Activated gamma-delta T cell treated with Interleukin-2 at 50 U/mL for 16 hours (primary cell): ENCODE measurements at places on chromosomes 1 and 21.

DNA sequence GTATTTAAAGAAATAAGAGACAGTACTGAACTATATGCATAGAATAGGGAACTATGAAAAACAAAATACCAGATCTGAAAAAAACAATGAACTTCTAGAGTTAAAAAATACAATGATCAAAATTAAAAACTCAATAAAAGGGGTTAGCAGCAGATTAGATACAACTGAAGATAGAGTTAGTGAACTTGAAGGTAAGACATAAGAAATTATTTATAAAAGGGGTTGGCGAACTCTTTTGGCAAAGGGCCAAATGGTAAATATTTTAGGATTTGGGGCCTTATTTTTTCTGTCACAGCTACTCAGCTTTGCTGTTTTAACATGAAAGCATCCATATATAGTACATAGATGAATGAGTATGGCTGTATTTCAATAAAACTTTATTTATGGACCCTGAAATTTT, 111.4 kb downstream of the ST3GAL3 start:
- no peak for DNase-seq

- no peak for DNase-seq
Measured at GRCh38 chr1:114892194-114892918, 37.7 kb downstream of the SYCP1 start.

GRCh38 chr1:247274605-247275256, 18.9 kb downstream of the VN1R5 start:
- no peak for DNase-seq

DNA sequence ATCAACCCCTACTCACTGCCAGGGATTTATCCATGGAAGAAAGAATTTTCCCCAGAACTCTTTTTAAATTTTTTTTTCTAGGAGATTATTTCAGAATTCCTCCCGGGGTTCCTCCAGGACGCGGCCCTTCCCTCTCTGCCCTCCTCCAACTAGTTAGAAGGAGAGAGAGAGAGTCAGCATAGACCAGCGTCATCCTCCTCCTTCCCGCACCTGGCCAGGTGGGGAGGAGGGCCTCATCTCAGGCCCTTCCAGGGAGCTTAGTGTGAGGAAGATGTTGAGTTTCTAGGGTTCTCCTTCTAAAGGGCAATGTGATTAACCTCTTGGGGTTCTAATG, 63.6 kb downstream of the CDK18 start:
- no peak for DNase-seq

- no peak for DNase-seq
Measured at GRCh38 chr1:191876631-191877030, 281.6 kb upstream of the RGS18 start.

GRCh38 chr1:248872752-248873408, 14.0 kb upstream of the ZNF692 start:
- no peak for DNase-seq

DNA sequence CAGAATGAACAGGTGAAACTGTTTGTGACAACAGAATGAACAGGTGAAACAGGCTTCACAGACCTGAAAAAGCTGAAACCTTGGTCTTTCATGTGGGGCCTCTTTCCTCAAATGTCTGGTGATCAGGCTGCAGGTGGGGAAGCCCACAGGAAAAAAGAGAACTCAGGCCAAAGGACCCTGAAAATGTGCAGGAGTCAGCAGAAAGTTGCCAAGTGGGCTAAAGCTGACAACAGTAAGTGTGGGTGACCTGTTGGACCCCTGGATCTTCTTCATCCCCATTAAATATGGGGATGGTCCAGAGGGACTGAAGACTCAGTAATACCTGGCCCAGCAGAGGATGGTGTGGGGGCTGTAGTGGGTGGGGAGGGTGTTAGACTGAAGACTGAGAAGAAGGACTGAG, 9.1 kb upstream of the CHIT1 start:
- DNase-seq: no peak

GRCh38 chr1:112256411-112256810, 139.6 kb upstream of the CTTNBP2NL start:
- DNase-seq: no peak

GRCh38 chr1:185208626-185209180, 51.7 kb downstream of the SWT1 start:
- DNase-seq: no peak

DNA sequence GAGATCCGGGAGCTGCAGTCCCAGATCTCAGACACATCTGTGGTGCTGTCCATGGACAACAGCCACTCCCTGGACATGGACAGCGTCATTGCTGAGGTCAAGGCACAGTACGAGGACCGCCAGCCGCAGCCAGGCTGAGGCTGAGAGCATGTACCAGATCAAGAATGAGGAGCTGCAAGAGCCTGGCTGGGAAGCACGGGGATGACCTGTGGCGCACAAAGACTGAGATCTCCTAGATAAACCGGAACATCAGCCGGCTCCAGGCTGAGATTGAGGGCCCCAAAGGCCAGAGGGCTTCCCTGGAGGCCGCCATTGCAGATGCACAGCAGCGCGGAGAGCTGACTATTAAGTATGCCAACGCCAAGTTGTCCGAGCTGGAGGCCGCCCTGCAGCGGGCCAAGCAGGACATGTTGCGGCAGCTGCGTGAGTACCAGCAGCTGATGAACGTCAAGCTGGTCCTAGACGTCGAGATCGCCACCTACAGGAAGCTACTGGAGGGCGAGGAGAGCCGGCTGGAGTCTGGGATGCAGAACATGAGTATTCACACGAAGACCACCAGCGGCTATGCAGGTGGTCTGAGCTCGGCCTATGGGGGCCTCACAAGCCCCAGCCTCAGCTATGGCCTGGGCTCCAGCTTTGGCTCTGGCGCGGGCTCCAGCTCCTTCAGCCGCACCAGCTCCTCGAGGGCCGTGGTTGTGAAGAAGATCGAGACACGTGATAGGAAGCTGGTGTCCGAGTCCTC, 25.5 kb downstream of the ETV3L start:
- no peak for DNase-seq

GRCh38 chr1:151165281-151165737, 393 bp downstream of the LYSMD1 start:
- no peak for DNase-seq

DNA sequence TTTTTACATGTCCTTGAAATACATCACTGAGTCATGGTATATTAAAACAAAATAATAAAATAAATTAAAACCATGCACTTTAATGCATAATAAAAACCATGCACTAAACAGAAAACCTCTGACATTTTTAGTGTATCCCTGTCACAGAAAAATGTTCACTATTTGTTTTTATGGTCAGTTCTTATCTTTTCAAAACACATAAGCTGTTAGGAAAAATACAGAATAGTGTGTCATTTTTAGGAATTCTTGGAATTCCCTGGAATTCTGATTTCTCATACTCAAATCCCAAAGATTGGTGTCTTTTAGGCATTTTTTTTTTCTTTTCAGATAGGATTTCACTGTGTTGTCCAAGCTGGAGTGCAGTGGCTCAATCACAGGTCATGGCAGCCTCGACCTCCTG, 25.1 kb upstream of the TINAGL1 start:
- DNase-seq: no peak

DNA sequence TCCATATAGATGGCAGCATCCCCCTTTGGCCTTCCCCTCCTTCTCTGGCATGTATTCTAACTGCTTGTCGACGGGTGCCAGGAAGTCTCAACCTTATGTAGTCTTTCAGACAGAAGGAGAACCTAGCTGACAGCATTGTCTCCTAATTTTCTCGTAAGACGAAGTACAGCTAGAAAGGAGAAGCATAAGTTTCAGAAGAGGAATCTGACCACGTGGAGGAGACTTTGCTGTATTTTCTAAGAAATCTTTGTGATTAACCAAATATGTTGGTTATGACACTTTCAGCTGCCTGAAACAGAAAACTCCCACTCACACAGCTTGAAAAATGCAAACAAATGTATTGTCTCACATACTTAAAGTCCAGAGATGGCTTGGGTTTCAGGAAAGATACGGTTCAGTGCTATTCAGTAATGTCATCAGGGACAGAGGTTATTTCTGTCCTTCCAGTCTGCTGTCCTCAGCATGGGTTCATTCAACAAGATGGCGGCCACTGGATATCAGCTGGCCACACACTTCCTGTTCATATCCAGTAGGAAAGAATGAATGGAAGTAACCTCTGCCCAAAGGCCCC, 109.5 kb upstream of the ZNF648 start:
- DNase-seq: no peak

GRCh38 chr1:58432851-58433668, 113.5 kb downstream of the OMA1 start:
- DNase-seq: no peak

DNA sequence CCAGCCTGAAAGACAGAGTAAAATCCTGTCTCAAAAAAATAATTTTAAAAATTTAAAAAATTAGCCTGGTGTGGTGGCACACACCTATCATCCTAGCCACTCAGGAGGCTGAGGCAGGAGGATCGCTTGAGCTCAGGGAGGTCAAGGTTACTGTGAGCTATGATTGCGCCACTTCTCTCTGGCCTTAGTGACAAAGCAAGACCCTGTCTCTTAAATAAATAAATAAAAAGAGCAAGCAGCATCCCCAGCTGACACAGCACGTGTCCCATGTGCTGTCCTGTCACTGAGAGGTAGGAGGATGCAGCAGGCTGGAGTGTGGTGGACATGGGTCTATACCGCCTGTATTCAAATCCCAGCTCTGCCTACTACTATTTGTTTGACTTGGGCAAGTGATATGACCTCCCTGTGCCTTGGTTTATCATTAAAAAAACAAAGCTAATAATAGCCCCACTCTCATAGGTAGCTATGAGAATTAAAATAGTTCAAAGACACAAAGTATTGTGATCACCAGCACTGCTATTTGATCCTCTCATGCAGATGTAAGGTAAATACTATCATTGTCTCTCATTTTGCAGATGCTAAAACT, 22.2 kb upstream of the ECE1 start:
- no peak for DNase-seq

DNA sequence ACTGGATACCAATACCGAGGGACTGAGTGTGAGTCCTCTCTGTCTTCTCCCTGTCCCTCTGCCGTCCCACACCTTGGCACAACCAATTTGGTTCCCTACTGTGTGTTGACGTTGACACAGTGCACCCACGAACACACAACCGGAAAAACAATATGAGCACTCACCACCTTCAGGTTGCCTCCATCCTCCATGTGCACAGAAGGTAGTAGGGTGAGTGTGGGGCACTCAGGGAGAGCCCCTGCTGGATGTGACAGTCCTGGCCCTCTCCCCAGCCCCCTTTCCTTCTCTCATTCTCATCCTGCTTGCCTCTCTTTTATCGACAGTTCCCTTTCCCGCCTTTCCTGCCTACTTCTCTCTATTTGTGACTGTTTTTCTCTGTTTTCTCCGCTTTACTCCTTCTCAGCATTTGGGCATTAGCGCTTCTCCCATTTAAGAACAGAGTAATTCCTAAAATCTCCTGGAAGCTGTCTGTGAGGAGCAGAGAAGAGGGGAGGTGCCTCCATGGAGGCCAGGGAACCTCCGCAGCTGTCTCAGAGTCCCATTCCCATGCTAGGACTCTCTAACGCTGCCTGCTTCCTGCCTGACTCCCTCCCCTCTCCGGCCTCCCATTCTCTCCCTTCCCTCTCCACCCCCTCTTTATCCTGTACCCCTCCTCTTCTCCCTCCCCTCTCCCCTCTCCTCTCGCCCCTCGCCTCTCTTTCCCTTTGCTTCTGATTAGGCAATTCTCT, 16.4 kb downstream of the CADM3 start:
- no peak for DNase-seq
